ENCODE measurements at places on chromosomes 5 and 9.

DNA sequence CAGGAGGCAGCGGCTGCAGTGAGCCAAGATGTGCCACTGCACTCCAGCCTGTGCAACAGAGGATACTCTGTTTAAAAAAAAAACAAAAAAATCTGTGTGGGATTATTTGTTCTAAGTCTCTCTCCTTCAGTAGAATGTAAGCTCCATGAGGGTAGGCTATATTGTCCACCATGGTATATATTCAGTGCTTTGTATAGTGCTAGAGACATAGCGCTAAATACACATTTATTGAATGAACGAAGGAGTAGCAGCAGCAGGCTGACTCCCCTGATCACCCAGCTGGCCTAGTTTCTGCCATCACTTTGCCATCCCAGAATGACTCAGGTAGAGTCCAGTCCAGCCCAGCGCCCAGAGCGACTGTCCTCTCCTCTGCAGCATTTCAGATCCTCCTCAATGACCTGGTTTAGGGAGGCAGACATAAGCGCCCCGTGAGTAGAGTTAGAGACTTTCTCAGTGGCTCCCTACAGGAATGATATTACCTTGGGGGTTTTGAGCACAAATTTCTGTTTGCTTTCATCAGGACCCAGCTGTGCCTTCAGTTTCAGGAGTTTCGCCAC lies 716 bp downstream of the HARS1 start:
- no peak for DNase-seq

- no peak for DNase-seq
Measured at GRCh38 chr5:119537704-119538103, 85.4 kb downstream of the HSD17B4 start.

DNA sequence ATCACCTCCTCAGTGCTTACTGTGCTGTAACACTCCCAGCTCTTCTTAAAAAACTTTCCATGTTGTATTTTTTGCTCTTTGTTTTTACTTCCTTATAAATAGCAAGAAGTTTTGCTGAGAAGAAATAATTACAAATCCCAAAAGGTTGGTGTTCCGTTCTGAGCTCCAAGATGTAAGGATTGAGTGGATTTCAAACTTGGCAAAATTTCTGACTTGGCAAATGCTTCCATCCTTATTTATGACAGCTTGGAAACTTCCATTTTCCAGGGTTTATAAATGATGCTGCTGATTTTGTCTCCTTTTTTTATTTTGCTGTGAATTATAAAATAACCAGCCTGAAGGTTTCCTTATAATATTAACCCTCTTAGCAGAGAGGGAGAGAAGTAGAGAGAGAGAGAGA lies 151.9 kb downstream of the NTRK2 start:
- DNase-seq: no peak

GRCh38 chr5:180007582-180007981 lies 64.0 kb downstream of the RNF130 start:
- no peak for DNase-seq

DNA sequence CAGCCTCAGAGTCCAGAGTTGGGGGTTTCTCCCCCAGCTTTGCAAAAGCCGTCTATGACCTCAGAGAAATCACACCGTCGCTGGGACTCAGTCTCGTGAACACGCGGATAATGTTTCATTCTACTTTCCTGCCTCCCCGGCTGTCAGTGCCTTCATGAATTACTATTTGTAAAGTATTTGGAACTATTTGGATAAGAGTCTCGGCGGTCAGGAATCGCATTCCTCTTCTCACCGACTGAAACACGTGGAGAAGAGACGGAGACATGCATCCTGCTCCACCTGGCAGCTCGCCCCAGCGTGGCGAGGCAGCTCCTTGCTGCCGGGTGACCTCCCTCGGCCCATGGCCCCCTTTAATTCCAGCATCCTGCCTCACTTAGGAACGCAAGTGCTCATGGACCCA lies 23.9 kb downstream of the IRX2 start:
- DNase-seq: no peak

GRCh38 chr9:24817756-24818155 lies 272.1 kb upstream of the IZUMO3 start:
- no peak for DNase-seq

GRCh38 chr9:129175515-129175824 lies 2.6 kb downstream of the IER5L start:
- no peak for DNase-seq

- DNase-seq: no peak
Measured at GRCh38 chr5:3116366-3116765, 364.9 kb upstream of the IRX2 start.

DNA sequence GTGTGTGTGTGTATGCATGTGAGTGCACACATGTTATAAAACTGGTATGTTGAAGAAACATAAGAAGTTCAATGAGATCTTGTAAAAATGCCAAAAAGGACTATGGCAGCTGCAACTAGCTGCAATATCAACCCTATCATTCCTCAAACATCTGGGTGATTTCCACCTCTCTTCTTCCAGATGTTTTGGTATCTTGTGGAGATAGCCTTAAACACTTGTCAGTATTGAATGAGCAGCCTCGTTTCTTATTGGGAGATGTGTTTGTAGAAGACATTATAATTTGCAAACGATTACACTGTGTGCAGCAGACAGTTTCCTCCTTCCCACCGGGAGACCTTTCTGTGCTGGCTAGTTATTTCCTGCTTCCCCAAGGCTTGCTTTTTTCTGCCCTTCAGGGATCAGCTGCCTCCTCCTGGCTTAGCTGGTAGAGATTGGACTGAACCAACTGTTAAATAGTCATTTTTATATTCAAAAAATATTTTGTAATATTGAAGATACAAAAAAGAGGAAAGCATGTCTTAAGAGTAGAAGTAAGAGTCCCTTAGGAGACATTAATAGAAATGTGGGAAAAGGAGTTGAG lies 168.4 kb upstream of the MPDZ start:
- no peak for DNase-seq

- no peak for DNase-seq
Measured at GRCh38 chr5:50702615-50703366, 36.4 kb downstream of the PARP8 start.

Data from EL (cell line).